Stimulated activated CD4-positive, alpha-beta T cell treated with anti-CD3 and anti-CD28 coated beads, TNF-alpha, amount 100 ng/mL, for 4 hours (primary cell): ENCODE measurements at places on chromosomes 12 and 14.

GRCh38 chr12:1885599-1886245 is 32.7 kb downstream of the CACNA2D4 start:
- DNase-seq: no peak

- DNase-seq: no peak
These were observed 79.1 kb upstream of the ST8SIA1 start for GRCh38 chr12:22413592-22413991.

DNA sequence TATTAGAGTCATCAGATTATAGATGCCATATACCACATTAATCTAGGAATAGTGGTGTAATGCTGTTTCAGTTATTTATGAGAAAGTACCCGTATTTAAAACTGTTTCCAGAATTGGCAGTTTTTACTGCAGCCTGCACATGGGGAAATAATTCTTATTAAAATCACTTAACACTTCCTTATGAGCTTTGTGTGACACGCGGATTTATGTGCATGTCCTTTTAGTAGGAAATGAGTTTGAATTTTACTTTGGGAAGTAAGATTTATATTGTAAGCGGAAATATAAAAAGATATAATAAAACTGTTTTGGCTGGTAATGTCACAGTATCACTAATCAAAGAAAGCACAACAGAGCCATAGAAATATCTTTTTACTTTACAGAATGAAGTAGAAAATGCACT is 132.9 kb downstream of the TMEM117 start:
- no peak for DNase-seq

GRCh38 chr14:38129705-38130104 is 78.0 kb upstream of the SSTR1 start:
- no peak for DNase-seq

DNA sequence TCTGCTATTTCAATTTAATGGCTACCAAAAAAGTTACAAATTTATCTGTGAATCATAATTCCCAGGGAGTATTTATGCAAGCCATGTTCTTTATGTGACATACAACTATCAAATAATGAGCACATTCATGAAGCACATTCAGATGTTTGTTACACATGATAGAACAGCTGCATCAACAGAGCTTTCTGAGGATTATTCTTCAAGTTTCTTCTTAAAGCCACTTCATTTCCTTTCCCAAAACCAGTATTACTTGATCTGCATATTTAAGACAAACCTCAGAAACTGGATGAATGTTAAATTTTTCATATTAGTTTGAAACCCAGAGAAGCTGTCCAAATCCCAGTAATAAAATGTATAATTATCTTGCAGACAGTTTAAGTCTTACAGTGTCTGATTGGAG is 73.6 kb upstream of the SOX5 start:
- DNase-seq: no peak

- DNase-seq: no peak
These were observed 4.5 kb downstream of the DDHD1 start for GRCh38 chr14:53148671-53149070.

GRCh38 chr14:70721542-70721941 is 79.8 kb downstream of the TTC9 start:
- no peak for DNase-seq

DNA sequence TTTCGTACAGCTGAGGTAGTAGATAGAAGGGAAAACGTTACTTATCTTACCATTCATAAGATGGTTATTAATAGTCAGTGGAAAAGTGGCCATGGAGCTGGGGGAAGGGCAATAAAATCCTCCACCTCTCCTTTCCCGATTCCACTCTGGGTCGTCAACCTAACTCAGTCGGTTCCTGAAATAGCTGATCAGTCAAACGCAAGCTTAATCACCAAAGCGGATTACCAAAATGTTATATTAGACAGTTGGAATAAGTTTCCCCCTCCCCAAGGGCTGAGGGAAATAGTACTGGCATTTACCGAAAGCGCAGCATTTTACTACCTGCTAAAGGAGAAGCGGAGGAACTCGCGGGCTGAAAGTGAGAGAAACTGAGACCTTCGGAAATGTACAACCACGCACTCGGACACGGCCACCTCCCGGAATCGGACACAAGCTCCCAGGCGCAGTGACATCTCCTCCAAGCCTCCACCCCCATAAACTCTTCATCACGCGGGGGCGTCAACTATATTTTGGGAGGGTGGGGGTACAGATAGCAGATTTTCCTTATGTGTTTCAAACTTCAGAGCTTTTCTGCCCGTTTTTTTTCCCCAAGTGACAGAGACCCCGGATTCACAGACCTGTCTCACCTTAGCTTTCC is 1.2 kb downstream of the PPM1H start:
- no peak for DNase-seq

DNA sequence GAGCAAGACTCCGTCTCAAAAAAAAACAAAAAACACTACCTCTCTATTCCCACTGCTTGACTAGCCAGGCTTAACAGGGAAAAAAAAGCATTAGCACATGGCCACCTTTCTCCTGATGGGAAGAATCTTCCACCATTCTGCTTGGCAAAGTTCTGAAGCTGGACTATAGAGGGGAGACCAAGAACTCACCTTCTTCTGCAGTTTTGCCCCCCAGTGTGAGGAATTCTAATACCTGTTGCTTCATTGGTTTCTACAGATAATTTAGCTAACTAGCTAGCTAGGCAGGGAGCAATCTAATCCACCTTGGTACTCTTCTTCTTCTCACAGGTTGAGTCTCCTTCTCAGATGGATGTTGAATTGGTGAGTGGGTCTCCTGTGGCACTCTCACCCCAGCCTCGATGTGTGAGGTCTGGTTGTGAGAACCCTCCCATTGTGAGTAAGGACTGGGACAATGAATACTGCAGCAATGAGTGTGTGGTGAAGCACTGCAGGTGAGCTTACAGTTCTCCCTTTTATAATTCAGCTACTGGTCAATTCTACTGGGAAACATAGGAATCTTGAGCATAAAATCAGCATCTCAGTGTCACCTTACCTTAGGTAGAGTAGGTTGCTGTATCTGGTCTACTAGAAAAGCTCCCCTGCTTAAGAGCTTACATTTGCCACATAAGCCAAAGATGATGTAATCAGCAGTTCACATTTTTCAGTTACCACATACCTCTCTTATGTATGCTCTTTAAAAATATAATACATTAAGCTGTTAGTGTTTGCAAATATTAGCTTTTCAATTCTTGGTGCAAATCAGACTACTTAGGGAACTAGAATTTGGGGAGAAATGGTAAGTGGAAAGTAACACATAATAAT is 16.0 kb downstream of the METTL3 start:
- DNase-seq: no peak

- DNase-seq: no peak
These were observed 39.6 kb downstream of the DNAH10 start for GRCh38 chr12:123801573-123802178.

GRCh38 chr14:24979725-24980239 is 70.2 kb downstream of the STXBP6 start:
- DNase-seq: no peak

DNA sequence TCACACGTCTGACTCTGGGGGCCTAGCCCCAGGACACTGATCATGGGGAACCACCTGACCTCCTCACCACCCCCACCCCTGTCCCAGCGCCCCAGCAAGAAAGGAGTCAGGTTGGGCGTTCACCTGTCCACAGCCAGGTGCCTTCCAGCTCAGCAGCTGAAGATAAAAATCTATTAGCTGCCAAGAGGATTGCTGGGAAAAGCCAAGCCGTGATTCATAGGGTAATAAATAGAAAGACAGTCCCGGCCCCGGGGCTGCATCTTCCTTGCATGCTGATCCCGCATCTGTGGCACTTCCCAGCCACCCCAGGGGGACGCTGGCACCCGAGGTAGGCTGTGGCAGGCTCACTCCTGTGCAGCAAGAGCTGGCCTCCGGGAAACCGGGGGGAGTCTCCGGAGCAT is 70.2 kb upstream of the NCOR2 start:
- DNase-seq: no peak

GRCh38 chr12:124094188-124094587 is 121.2 kb downstream of the ZNF664 start:
- DNase-seq: no peak

- DNase-seq: no peak
These were observed 38.6 kb downstream of the GARIN6 start for GRCh38 chr12:99686142-99686541.

DNA sequence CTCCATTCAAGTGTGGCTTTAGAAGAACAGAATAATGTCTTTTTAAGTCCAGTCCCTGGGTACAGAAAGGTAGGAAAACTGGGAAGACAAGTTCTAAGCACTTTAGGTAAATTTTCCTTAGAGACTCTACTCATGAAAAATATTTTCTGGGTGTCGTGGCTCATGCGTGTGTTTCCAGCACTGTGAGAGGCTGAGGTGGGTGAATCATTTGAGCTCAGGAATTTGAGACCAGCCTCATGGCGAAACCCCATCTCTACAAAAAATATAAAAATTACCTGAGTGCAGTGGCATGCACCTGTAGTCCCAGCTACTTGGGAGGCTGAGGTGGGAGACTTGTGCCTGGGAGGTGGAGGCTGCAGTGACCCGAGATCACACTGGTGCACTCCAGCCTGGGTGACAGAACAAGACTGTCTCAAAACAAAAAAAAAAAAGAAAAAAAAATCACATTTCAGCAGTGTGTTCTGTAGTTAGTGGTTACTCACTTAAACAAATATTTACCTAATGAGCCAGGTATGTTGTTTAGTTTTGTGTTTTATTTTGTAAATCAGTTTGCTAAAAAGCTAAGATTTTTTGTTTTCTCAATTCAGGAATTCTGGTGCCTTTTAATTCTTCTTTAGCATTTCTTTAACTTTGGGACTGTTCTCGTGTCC is 52.3 kb upstream of the RD3L start:
- no peak for DNase-seq

- no peak for DNase-seq
These were observed 26.3 kb downstream of the PDE6H start for GRCh38 chr12:14999021-14999694.

DNA sequence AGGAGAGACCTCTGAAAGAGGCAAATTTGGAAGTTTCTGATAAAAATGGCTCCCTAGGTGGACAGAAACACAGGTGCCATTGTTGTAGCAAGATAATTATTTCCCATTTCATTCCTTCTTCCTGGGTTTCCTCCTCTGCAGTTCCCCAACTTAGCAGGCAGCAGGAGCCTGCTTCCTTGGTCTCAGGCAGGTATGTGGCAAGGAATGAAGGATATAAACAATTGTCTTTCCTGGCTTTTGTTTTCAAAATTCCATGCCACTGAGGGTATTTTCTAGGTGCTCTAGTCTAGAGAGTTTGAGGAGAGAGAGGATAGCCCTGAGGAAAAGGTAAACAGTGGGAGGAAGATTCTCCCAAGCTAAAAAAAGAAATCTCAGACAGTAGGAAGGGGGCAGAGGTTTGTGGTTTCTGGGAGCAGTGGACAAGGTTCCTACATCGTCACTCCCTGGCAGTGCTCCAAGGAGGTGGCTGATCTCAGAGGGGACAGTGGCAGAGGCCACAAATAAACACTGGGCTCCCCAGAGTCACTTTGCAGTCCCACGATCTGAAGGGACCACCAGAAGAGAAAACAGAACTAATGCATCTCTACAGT is 82.6 kb upstream of the IGF1 start:
- no peak for DNase-seq

GRCh38 chr14:56678838-56679237 is 99.2 kb downstream of the TMEM260 start:
- no peak for DNase-seq

DNA sequence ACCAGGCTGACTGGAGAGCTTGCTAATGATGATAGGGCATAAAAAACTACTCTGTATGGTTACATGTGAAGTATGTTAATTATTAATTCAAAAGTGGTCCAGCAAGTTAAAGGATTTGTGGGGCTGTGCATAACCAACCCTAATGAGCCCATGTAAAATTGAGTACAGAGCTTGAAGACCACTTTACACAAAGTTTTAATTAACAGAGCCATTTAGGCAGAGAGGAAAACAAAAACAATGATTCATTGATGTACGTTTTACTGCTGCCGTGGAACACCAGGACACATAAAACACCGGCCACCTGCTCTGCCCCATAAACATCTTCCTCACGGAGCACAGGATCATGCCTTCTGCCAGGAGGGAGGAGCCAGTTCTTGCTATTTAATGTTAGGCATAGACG is 83.5 kb downstream of the RIMBP2 start:
- DNase-seq: no peak

DNA sequence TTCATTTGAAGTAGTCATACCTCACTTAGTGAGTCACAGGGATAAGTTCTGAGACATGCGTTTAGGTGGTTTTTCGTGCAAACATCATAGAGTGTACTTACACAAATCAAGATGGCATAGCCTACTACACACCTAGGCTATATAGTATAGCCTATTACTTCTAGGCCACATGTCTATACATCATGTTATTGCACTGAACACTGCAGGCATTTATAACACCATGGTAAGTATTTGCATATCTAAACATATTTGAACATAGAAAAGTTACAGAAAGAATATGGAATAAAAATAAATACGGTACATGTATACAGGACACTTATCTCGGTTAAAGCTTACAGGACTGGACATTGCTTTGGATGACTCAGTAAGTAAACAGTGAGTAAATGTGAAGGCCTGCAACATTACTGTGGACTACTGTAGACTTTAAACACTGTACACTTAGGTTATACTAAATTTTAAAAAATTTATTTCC is 670.6 kb downstream of the SLC16A7 start:
- no peak for DNase-seq

DNA sequence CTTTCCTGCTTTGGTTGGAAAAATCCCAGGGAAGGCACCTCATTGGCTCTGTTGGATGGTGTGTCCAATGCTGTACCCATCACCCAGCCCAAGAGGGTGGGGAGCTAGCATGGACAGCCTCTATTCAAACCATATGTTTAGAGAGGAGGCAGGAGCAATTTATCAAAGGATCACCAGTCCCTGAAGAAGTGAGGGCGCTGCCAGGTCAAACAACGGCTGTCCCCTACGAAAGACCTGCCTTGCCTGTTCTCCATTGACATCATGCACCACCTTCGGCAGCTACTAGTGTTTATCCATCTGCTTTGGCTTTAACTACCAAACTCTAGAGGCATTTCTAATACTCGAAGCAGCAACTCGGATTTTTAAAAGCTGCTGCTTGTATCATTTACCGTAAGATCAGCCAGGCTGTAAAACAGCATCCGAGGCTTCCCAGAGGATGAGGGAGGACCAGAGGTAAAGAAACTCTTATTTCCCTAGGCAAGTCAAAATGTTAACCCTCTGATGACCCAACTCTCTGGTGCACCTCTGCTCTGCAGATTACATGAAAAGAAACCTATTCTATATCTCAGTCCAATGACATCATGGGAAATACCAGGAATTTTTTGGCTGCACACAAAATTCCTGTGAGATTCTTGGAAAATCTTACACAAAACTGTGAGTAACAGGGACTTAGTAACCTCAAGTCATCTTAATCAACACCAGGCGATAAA is 720.9 kb upstream of the TBX3 start:
- DNase-seq: no peak

- no peak for DNase-seq
These were observed 32.4 kb downstream of the GPR65 start for GRCh38 chr14:88037325-88037724.

GRCh38 chr14:95507701-95508103 is 8.7 kb downstream of the SYNE3 start:
- no peak for DNase-seq

- DNase-seq: no peak
These were observed 406.0 kb downstream of the PRKD1 start for GRCh38 chr14:29521526-29522137.
